HL-60 (cell line): ENCODE measurements at places on chromosomes 7 and 10.

DNA sequence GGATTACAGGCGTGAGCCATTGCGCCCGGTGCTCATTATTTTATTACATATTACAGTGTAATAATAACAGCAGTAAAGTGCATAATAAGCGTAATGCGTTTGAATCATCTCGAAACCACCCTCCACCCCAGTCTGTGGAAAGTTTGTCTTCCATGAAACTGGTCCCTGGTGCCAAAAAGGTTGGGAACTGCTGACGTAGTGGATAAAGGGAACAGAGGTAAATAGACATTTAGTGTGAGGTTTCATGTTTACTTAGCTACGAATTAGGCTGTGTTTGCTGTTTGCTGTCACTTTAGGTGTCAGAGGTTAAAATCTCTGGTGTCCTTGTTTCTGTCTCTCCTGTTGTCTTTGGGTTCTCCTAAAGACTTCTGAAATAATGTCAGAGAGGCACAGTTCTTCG, 60.3 kb upstream of the SLC39A12 start:
- no peak for DNase-seq

GRCh38 chr10:97718659-97719142, 5.2 kb downstream of the MARVELD1 start:
- no peak for DNase-seq

GRCh38 chr10:101974091-101974971, 81.6 kb downstream of the ARMH3 start:
- DNase-seq: no peak

GRCh38 chr10:110067960-110068770, 60.4 kb downstream of the ADD3 start:
- DNase-seq: peak; percentile 69

GRCh38 chr10:68561865-68562649, 1.9 kb downstream of the TET1 start:
- DNase-seq: no peak

DNA sequence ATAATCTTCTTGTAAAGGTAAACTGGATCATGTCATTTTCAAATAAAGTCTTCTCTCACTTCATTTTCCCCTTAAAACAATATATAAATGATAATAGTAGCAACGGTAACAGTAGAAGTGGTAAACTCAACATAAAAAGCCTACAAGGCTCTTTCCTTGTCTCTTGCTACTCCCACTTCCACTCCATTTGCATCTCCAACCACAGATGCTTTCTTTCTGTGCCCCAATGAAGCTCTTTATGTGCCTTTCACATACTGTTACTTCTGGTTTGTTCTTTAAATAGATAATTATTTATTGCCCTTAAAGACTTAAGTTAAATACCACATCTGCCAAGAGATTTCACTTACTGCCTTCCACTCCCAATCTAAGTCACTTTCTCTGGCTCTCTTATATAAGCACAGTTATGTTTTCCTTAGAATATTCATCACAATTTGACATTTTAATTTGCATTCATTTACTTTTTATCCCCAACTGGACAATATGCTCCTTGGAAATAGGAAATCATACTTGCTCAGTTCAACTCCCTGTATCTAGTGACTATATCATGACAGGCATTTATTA, 149.9 kb downstream of the CRPPA start:
- no peak for DNase-seq

DNA sequence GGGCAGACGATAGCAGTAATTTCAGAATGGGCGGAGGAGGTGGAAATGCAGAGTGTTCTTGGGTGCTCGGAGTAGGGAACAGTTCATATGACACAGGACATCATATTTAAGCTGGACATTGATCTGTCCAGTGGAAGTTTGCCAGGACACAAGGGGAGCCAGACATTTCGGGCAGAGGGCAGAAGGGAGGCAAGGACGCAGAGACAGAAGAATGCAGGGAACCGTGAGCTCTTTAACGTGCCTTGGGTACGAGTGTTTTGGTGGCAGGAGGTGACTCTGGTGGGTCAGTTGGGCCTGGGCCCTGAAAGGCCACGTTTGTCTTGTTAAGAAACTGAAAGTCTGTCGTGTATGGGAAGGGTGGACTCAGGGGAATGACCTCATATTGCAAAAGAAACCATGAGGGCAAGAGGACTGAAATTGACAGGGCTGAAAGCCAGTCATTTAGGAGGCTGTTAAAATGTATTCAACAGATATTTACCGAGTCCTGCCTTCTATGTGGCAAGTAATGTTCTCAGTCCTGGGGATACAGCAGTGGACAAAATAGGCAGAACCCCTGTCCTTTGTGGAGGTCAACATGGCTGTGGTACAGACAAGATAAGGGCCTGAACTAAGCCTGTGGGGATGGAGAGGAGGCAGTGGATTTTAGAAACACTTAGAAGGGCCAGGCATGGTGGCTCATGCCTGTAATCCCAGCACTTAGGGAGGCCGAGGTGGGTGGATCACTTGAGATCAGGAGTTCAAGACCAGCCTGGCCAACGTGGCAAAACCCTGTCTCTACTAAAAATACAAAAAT, 2.2 kb downstream of the OPTN start:
- no peak for DNase-seq

GRCh38 chr10:68082872-68083271, 7.8 kb upstream of the HERC4 start:
- DNase-seq: no peak

DNA sequence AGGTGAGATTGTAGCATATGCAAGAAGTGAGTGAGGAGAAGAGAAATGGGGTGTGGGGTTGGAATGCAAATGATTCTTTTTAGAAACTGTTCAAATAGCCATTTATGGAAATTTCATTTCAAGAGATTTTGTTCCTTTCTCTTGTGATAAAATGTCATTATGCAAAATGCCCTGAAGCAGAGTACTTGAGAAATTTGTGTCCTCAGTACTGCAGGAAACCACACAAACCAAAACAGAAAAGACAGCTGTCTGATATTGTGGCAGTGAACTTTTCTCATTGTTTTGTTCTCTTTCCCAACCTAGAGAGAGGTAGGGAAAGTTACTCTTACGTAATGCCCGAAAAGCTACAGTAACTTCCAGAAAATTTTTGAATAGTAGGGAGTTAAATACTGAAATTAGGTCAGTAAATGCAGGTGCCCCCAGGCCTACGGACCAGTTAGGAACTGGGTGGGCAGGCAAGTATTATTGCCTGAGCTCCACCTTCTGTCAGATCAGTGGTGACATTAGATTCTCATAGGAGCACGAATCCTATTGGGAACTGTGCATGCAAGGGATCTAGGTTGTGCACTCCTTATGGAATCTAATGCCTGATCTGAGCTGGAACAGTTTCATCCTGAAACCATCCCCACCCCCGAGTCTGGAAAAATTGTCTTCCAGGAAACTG, 34.0 kb downstream of the DLD start:
- peak; percentile 63 for DNase-seq

- DNase-seq: no peak
Observed at GRCh38 chr10:14282276-14282675, 48.4 kb downstream of the FRMD4A start.

DNA sequence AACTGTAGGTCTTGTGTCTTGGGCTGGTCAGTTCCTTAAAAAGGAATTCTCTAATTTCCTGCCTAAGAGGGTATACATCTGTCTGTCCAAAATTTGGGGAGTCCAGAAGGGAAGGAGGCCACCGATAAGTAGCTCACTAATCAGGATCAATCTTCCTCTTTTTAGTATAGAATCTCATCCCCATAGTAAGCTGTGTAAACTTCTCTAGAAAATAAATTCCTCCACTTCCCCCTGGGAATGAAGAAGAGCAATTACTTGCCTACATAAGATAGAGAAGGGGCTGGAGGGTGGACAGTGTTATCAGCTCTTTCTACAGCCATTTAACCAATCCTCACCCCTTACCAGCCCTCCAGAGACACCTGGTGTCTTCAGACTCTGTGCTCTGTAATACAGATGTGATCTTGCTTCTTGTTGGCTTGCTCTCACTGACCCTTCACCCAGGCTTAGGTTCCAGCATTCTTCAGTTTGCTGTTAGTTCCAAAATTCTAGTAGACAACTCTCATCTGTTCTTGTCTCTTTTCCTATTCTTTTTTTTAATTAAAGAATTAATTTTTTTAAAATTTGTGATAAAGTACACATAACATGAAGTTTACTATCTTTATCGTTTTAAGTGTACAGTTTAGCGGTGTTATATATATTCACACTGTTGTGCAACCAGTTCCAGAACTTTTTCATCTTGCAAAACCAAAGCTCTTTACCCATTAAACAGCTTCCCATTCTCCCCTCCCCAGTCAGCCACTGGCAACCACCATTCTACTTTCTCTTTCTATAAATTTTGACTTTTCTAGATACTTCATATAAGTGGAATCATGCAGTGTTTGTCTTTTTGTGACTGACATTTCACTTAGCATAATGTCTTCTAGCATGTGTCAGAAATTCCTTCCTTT, 6.5 kb upstream of the PRKAR2B start:
- no peak for DNase-seq

- no peak for DNase-seq
Observed at GRCh38 chr7:157602581-157602980, 265.8 kb downstream of the DNAJB6 start.

DNA sequence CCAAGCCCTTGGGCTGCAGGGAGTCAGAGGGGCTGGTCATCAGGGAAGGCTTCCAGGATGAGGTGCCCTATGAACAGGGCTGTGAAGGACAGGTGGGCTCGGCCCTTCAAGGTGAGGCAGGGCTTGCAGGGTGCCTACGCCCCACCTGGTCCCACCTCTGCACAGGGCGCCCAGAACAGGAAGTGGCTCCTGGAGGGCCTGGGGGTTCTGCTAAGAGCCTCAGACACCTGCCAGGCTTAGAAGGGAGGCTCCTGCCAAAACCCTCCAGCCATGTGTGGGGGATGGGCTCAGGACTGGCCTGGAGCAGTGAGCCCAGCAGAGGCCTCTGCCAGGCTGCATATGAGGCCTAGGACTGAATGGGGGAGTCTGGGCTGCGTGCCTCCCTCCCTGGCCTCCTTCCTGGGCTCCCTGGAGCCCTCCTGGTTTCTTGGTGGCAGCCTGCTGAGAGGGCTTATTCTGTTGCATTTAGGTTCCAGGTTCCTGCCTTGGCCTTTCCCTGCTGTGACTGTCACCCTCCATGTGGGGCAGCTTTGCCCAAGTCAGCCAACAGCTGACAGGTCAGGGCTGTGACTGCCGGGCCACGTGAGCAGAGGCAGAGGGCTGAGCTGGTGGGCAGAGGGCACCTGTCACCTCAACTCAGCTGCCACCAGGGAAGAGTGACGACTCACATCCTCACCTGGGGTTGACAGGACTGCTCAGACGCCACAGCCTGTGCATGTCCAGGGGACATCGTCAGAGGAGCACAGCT, 45.2 kb upstream of the MSMB start:
- DNase-seq: peak; percentile 64

DNA sequence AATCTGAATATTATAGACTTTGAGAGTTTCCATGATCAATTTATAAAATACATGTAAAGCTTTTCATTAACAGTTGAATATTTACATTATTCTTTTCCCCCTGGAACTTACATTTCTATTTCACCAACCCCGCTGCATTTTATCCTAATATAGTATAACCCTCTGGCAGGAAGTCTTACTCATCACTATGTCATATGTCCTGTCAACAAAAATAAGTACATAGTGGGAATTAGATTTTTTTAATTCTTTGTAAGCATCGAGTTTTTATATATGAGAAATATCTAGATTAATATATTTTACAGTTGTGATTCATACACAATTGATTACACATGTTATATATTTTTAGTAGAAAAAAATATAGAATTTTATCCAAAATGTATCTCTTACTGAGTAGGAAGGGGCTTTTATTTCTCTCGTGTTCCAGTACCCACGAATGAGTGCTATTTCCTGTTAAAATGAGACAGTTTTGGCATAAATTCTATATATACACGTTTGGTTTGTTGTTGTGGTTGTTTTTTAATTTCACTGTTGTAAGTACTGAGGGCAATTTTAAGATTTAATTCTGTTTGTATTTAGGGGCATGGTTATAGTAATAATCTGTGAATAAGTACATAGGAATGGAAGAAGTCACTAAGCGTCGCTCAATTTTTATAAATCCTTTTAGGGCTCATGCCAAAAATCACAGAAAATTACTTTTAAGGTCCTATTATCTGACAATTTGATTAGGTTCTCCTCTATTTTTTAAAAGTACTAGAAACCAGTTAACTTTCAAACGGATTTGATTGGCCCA, 87.1 kb downstream of the HECW1 start:
- no peak for DNase-seq

DNA sequence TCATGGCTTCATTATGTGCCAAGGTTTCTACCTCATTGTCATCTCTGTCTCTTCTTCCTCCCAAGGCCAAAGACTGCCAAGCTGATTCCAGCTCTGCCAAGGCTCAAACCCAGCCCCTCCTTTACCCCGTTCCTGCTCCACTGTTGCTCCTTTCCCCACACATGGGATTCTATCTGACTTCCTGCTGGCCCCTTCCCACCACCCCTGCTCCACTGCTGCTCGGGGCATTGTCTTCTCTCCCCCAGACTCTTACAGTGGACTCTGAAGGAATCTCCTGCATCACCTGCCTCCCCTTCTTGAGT, 86.3 kb downstream of the COBL start:
- DNase-seq: no peak

- no peak for DNase-seq
Observed at GRCh38 chr10:110265573-110266193, 39.0 kb downstream of the SMNDC1 start.

DNA sequence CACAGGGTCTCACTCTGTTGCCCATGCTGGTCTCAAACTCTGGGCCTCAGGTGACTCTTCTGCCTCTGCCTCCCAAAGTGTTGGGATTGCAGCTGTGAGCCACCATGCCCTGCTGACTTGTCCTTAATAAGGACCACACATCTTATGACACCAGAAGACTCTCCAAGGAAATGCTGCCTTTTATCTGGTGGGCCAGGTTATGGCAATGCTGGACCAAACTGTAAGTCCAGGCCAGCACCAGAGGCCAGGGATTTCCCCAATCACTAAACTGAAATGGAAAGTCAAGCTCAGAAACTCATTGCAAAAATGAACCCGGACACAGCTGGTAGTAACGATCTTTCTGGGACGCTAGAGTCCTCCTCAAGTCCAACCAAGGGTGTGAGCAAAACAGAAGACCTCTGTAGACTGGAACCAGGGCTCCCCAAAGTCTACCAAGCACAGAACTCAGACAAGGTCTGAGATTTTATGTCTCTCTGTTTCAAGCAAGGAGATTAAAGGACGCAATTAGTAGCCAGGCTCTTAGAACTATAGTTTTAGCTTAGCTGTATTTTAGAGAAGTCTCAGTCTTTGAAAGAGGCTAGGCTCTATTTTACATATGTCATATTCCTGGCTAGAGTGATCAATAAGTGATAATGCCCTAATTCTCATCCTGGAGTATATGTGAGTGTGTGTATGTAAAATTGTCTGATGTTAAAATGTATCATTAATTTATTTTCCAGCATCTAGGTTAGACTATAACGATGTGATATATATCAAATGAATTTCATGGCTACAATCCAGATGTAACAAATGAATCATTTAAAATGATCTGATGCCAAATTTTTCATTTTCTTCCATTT, 74.0 kb upstream of the ITGB1 start:
- DNase-seq: no peak

DNA sequence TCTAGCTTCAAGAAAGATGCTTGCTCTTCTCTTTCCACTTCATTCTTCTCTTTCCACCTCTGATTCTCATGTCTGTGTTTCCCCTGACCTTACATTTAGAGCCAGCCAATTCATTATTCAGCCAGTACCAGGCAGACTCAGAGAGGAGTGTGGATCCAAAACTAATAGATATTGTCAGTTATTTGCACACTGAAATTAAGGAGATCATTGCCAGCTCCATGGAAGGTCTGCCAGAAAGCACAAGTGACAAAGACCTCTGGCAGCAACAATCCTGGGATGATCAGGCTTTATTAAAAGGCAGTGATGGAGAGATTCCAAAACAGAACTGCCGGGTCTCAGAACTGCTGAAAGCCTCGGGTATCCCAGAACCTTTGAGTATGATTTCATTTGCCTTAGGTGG, 749.4 kb downstream of the XPNPEP1 start:
- DNase-seq: no peak

GRCh38 chr10:131575877-131576276, 264.4 kb upstream of the TCERG1L start:
- no peak for DNase-seq
